ENCODE measurements at places on chromosomes 11 and 22.

DNA sequence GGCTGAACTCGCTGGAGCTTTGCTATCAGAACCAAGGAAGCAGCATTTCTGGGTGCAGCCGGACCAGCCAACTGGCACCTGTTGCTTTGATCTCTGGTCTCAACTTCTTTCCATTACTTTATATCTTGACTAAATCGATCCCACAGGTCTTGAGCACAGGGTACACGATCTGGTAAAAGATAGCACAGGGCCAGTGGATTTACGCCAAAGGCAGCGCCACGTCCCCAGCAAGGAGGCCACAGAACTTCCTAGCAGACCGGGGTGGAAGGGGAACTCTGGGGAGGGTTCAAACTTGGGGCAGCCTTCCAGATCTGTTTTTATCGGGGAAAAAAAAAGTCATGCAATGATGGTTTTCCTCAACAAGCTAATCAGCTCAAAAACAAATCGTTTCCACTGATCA is 14.0 kb downstream of the VPS37C start:
- no peak for DNase-seq

DNA sequence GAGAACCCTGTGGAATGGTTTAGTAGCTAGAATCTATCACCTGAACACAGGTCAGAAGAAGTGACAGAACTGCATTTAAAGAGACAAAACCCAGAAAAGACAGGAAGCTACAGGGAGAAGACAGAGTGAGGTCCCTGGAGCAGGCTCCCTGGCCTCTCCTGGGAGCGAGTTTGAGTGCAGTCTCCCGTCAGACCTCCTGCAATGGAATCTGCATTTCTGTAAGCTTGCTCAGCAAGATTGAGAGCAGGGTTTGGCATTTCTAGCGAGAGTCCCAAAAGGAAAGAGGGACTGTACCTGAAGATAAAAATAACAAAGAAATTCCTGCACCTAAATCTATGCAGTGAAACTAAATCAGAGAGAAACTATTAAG is 74.2 kb downstream of the MORC2 start:
- DNase-seq = no peak

DNA sequence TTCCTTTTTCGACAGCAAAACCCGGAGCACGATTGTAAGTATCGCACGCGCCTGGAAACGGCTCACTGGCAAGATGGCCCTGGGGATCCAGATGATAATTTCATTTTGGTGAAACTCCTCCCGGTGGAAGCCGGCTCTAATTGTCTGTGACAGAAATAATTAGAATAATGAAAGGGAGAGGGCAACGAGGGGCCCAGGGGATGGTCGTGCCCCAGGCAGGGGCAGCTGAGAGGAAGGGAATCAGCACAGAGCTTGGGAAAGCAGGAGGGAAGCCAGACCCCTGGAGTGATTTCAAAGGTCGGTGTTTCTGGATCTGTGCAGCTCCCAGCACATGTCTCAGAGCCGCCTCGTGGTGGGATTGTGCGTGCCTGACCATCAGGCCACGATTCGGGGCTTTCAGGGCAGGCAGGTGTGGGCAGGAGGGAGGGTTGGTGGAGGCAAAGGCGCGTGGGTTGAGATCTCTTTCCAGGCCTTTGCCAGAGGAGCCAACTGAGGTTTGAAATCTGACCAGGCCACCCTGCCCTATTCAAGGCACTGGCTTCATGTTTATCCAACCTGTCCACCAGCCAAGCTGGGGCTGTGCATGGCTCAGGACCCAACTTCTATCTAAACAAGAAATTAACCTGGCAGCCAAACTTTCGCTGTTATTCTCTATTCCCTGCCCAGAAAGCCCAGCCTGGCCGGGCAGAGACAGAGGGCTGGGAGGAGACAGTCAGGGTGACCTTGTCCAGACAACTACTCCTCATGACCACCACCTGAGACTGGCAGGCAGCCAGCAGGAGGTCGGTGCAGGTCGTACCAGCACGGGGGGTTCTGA is 27.8 kb downstream of the ANO1 start:
- DNase-seq = no peak

DNA sequence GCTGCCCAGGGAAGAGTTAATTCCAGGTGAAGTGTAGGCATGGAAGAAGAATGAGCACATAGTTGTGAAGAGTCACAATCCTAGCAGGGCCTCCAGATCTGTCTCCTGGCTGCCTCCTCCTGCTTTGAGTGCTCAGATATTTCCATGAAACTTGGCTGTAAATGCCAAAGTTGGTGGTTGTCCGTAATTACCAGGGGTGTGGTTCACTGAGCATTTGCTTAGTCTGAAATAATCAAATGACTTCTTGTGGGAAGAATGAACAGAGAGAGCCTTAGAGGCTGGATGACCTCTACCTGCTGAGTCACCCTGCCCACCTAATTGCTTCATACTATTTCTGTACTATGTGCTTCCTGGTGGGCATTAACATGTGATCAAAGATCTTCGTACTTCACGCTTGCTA is 50.9 kb downstream of the APIP start:
- DNase-seq = no peak

DNA sequence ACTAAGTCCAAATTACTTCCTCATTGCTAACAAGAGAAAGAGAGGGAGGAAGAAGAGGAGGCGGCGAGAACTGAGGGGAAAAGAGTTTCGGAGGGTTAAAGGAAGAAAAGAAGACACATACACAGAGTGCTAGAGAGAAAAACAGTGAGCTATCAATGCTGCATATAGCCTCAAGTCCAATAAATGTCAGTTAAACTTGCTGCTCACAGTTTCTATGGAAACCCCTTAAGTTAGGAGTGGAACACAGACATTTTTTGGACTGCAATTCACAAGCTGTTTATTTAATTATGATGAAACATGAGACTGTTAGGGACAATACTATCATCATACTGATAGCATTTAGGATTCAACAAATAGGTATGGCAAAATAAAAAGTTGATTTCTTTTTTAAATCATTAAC is 1320.4 kb downstream of the LRRC4C start:
- DNase-seq = no peak

Measured in NCI-H524 (cell line).